SK-N-DZ (cell line): ENCODE measurements at places on chromosomes 5 and 9.

DNA sequence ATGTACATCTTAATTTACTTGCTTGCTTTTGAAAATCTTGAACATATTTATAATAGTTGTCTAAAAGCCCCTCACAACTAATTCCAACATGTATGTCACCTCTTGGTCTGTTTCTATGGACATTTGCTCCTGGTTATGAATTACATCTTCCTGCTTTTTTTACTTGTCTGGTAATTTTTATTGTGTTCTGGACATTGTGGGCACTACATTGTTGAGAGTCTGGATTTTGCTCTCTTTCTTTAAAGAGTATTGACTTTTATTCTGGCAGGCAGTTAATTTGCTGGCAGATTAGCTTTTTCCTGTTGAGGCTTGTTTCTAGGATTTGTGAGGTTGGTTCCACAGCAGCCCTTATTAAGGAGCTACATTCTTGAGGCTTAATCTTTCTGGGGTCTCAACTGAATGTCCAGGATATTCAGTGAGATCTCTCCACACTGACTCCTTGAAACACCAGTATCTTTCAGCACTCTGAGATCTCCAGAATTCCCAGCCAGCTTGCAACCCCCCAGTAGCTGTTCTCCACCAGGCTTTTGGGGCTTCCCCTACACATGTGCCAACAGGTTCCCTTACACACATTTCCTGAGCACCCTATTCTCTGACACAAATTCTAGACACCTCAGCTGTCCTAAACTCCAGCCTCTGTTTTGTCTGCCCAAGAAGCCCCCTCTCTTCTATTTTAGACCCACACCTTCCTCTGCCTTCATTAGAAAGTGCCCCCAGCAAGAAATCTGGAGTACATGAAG is 27.4 kb downstream of the KIAA1191 start:
- DNase-seq, result no peak

GRCh38 chr9:36517131-36517530 is 55.6 kb upstream of the MELK start:
- no peak for DNase-seq

DNA sequence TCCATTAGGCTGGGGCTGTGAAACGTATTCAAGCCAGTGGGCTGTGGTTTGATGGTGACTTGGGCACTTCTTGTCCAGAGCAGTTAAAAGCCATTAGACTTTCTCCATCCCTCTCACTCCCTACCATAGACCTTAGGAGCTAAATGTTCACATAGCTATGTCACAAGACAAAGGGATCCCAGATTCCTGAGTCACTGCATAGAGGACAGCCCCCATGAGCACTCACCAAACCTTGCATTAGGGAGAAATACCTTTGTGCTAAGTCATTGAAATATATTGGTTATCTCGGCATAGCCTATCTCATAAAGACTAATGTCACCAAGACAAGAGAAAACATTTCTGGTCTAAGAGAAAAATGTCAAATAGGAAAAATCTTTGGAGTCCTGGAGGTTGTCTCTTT is 104.3 kb downstream of the TRPM6 start:
- no peak for DNase-seq

DNA sequence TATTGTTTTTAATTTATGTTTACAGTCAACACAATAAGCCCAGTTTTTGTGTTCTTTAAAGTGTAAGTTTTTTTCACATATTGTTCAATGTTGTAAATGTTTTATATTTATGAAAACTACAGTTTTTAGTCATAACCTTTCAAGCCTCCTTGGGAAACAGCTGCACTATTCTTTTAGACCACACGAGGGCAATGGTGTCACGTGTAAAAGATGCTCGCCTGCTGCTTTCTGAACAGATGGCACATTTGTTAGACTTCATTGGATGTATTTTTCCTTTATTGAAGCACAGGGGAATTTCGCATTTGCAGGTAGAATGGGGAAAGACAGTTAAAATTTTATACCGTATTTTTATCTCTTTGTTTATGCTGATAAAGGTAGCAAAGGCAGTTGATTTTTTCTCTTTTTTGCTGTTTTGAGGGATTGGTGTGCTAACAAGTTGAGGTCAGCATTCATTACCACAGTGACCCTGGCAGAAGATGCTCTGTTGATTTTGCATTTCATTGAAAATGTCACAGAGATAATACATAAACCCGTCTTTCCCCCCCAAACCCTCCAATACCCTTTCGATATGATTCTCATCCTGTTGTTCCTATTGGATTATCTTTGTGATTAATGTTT is 59.0 kb downstream of the MAT2B start:
- DNase-seq, result peak; percentile 70

GRCh38 chr9:134364391-134365114 is 38.3 kb downstream of the RXRA start:
- DNase-seq, result no peak
